ENCODE measurements at places on chromosomes 7 and 10.

DNA sequence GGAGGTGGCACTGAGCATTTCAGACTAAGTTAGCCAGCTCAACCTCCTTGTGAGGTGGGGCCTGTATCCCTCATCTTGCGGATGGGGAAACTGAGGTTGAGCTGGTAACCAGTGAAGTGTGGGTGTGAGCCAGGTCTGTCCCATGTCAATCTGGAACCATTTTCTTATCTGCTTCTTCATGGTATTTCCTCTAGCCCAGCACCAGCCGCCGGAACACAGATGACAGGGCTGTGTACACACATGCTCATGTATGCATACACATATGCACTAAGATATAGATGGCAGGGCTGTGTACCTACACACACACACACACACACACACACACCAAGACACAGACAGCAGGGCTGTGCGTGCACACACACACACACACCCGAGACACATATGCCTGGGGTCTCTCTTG lies 18.5 kb downstream of the RAMP3 start:
- no peak for DNase-seq

DNA sequence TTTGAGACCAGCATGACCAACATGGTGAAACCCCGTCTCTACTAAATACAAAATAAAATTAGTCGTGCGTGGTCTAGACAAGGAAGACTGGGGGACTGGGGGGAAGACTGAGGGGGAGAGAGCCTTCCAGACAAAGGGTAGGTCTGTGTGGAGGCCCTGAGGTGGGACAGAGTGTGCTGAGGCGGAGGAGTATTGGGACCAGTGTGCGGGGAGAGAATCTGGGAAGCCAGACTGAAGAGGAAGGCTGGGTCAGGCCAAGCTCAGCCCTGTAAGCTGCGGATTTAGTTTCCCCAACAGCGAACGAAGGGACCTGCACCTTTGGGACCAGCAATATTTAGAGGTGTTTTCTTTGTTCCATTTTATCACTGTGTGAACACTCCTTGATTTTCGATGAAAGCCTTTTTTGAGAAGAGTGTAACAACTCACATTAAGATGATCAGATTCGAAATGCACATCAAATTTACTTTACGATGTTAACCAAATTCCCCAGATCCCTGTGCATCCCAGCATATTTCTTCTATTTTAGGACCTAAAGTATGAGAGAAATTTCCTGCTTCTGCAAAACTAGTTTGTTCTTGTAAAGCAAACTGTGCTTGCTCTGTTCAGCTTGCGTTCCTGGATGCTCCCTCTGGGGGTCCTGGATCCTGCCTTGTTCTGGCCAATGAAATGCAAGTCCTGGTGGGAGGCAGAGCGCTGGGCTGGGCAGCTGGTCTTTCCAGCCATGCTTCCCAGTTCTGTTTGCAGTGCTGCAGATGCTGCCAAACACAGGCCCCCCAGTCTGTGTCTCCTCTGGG lies 39.4 kb downstream of the PLAU start:
- no peak for DNase-seq

DNA sequence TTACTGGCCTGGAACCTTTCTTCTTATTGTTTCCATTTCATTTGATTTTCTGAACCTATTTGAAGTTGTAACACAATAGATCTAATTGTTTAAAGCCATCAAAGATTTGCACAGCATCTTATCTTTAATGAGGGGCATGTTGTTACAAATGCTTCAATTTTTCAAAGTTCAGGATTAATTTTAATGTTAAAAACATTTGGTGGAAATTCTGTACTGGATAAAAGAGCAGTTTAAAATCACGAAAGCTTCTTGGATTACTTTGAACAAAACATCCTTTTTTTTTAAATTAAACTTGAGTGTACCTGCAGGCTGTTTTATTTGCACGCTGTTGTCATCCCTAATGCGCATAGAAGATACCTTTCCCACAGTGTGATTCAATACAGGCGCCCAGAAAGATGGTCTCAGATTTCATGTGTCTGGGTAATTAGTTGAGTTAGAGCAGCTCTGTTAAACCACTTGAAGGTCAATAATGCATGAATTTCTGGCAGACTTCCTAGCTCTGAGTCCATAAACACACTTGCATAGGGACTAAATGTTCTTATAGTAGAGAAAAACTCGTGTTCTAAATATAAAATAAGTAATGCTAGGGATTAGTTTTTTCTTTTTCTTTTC lies 29.3 kb upstream of the DDX50 start:
- peak; percentile 51 for DNase-seq

- no peak for DNase-seq
Measured at GRCh38 chr7:78280276-78280675, 481.7 kb downstream of the PHTF2 start.

DNA sequence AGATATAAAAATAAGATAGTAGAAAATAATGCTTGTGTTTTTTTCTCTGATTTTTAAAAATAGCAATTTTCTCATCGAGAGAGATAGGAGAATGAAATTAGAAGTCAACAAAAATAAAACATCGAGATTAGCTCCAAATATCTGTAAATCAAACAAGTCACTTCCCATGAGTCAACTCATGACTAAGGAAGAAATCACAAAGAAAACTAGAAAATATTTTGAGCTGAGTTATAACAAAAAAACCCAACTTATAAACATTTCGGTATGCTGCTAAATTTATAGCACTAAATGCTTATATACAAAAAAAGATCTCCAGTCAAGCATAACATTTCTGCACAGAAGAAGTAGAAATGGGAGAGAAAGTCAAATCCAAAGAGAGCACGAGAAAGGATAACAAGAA lies 140.1 kb downstream of the ITGA8 start:
- DNase-seq = no peak

- DNase-seq = no peak
Measured at GRCh38 chr10:71475243-71475871, 78.6 kb downstream of the CDH23 start.

DNA sequence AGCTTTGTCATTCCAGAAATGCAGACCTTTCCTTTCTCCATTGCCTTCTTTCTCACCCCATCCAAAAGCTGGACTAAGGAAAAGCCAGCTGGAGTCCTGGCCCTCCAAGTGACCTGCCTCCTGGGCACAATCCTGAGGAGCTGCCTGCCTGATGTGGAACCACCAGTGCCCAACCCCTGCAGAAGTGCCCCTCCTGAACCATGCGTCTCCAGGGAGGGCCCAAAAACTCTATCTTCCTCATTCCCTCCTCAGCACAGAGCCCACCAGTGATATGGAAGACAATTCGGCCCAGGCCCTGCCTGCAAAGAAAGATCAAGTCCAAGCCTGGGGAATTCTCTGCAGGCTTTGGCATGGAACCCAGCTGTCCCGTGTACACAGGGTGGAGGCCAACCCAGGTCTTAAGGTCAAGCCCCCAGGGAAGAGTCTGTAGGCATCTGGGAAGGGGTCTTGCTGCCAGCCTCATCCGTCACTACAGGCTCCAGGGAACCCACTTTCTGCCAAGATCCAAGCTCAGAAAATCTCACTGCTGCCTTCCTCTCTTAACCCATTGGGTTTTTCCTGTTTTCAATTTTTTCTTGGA lies 3.5 kb upstream of the GRID1 start:
- no peak for DNase-seq

GRCh38 chr7:43199371-43200160 lies 87.1 kb downstream of the HECW1 start:
- DNase-seq = no peak

DNA sequence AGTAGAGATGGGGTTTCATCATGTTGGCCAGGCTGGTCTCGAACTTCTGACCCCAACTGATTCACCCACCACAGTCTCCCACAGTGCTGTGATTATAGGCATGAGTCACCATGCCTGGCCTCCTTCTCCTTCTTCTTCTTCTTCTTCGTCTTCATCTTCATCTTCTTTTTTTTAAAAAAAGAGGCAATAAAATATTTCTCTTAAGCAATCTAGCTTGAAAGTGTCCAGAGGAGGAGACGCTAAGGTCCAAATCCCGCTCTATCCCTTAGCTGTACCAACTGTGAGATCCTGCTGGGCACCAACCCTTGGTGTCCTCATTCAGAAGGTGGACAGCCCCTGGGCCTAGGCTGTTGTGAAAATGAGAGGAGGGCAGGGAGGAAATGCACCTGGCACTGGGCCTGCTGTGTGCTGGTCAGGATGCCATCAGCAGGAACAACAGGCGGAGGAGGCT lies 13.9 kb upstream of the PSAP start:
- DNase-seq = no peak

DNA sequence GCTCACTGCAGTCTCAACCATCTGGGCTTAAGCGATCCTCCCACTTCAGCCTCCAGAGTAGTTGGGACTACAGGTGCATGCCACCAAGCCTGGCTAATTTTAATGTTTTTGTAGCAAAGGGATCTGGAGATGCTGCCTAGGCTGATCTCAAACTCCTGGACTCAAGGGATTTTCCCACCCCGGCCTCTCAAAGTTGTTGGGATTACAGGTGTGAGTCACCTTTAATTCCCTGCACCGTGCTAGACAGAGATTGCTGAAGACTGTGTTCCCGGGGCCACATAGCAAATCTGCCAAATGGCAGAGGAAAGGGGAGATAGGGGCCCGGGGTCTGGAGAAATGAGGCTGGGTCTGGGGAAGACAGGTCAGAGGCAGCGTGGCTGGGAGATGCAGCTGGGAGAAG lies 20.6 kb upstream of the PSMG3 start:
- DNase-seq = no peak

GRCh38 chr10:127886371-127887051 lies 6.2 kb downstream of the CLRN3 start:
- no peak for DNase-seq

DNA sequence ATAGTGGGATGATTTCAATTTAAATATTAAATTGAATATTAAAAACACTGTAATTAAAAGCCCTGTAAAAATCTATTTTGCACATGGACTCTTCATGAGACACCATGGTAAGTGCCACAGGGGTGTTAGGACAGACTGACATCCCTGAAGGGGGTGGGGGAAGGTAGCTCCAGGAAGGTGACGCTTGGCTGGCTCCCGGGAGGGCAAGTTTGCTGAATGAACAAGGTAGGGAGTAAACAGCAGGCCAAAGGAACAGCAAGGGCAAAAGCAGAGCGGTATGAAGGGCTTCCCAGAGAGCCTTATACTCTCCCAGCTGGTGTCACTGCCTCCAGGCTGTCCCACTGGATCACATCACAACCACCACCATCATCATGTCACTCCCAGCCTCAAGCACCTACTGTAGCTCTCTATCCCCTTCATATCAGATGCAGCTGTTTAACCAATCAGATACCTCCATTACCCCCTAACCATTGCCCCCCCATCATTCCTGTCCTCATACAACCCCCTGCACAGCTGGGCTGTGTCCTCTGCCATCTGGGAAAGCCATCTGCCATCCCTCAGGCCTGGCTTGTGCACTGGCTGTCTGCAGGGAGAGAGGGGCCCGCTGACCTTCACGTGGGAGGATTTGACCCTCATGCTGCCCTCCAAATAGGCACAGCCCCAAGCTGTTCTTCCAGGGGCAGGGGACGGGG lies 19.5 kb downstream of the HSPA12A start:
- no peak for DNase-seq

DNA sequence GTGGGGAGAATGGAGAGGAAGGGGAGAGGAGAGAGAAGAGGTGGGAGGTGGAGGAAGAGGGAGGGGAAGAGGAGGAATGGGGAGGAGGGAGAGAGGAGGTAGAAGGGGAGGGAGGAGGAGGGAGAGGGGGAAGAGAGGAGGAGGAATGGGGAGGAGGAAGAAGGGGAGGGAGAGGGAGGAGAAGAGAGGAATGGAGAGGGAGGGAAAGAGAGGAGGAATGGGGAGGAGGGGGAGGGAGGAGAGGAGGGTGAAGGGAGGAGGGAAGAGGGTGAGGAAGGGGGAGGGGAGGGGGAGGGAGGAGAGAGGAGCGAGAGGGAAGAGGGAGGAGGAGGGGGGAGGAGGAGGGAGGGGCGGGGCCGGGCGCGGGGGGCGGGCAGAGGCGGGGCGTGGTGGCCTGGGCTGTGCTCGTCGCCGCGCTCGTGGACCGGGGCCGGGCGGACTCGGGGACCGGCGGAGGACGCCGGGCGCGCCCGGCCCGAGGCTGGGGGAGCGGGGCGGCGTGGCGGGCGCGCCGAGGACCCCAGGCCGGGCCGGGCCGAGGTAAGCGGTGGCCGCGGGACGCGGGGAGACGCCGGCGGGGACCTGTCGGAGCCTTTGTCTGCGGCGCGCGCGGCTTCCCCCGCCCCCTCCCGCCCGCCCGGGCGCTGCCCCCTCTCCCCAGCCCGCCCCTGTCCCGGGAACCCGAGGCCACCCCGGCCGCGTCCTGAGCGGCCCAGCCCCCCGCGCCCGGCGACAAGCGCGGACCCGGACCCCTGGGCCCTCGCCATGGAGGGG lies at the start of gene SLC29A4:
Gene SLC29A4 (plus strand): TSS at position 401 of the 774 bp plus-strand sequence. CDS start 4,874 bp downstream, outside the sequence.
- DNase-seq = no peak

- no peak for DNase-seq
Measured at GRCh38 chr7:74312418-74313028, 23.3 kb downstream of the CLIP2 start.

DNA sequence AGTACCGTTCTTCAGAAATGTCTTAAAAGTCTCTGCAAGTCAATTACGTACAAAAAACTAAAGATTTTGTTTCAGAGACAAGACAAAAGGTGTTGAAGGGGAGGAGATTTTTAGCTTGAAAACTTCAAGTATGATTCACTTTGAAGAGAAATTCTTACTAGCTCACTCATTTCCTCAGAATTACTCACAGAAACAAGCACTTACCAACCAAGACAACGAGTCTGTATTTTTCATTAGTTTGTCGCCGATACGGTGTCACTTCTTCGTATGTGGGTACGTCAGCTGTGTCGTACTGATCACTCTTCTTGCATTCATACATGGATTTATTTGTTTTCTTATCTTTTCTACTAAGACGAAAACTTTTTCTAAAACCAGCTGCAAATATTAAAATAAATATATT lies 90.6 kb upstream of the ODAD2 start:
- no peak for DNase-seq

DNA sequence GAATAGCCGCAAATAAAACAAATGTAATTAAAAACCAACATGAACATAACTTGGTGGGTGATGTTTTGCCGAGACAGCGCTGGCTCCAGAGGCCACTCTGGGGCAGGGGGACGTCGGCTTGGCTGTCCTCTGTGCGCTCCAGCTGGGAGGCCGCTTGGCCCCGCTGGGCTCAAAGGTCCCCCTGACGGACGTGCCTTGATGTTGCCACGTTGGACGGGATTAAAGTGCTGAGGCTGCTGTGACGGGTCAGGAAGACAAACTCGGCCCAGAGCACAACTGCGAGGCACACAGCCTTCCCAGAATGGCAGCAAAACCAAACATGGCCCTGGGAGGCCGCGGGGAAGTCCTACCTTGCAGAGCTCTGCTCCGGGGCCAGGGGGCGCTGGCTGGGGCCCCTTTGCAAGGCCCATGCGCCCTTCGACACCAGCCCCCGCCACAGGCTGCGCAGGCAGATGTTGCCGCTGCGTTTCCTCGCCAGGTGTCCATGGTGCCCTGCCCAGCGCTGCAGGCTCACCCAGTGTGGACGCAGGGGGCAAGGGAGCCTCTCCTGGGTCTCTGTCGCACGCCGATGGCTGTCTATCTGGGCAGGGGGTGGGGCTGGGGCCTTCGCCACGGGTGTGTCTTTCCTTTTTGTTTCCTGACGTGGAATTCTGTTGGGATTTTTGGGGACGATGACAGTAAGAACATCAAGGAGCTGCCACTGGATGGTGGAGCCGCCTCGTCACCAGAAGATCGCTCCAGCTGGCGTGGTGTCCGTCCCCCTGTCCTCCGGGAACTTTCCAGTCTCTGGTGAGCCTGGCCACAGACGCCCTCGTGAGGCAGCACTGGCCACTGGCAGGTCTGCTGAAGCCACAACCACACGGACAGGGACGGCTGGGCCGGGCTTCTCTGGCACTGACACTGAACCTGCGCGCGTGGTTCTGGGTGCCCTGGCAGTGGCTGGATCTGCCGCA lies 99.6 kb upstream of the DIP2C start:
- no peak for DNase-seq

- DNase-seq = no peak
Measured at GRCh38 chr10:68128015-68128414, 18.7 kb downstream of the MYPN start.
